Fibroblast of the aortic adventitia (primary cell): ENCODE measurements at places on chromosomes 1 and 21.

DNA sequence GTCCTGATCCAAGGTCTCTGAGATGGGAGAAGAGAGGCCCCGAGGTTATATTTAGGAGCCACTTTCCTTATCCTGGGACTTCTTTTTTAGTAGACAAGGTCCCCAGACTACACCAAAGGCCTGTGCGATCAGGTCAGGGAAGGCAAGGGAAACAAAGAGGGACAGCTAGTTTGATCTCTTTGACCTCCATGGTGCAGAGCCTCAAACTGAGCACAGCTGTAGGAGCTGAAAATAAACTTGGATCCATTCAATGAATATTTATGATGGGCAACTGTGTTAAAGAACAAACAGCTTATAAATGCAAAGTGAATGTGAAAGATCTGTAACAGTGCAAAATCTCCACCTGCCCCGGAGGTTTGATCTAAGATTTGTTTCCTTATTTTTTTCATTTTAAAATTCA is 256.6 kb downstream of the DYRK1A start:
- no peak for DNase-seq

- no peak for DNase-seq
Measured at GRCh38 chr1:239386453-239387303, at the start of gene CHRM3. Gene CHRM3 (plus strand): TSS chr1:239386568. CDS start chr1:239907452, 520,884 bp downstream.

GRCh38 chr1:21764615-21765423 is 18.1 kb downstream of the USP48 start:
- peak; percentile 99 for DNase-seq

DNA sequence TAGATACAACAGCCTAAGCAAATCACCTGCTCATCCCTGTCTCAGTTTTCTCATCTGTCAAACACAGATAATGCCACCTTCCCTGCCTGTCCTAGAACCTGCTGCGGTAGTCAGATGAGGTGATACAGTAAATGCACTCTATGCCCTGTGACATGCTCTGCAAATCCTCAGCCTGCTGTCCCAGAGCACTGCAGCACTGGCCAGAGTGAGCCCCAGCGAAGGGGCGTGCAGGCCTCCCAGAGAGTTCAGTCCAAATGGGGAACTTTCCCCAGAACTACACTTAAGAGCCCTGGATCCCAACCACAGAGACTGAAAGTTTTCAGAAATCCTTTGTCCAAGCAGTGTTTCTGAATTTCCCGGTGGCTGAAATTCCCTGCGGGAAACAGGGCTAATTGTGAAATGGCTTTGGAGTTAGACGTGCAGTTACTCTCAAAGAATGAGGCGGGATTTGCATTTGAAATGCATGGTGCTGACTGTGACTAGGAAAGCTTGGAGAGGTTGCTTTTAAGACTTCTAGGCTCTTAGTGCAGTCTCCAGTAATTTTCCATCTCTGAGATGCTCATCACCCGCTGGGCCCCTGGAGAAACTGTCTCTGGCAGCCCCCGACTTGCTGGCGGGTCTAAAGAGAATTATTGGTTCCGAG is 206.5 kb upstream of the AJAP1 start:
- no peak for DNase-seq

- DNase-seq: no peak
Measured at GRCh38 chr1:191520345-191520744, 637.9 kb upstream of the RGS18 start.

- peak; percentile 54 for DNase-seq
Measured at GRCh38 chr21:27268290-27268689, 301.4 kb upstream of the ADAMTS5 start.

DNA sequence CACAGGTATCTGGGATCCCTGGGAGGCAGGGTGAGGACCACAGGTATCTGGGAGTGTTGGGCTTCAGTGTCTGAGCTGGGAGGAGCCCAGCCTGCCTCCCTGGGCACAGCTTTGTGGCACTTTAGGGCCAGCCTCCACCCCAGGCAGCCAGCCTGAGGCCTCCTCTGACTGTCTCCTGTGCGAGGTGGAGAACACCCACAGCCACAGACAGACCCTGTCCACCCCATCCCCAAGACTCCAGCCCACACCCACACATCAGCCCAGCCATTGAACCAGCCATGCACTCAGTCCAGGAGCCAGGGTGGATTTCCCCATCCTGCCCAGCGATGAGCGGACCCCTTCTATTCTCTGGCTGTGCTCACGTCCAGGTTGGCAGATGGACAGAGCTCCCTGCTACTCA is 21.8 kb upstream of the TNFRSF1B start:
- no peak for DNase-seq

- DNase-seq: peak; percentile 33
Measured at GRCh38 chr1:111535256-111536191, 32.1 kb upstream of the ADORA3 start.

GRCh38 chr1:25833158-25833557 is 13.4 kb downstream of the MTFR1L start:
- DNase-seq: no peak

DNA sequence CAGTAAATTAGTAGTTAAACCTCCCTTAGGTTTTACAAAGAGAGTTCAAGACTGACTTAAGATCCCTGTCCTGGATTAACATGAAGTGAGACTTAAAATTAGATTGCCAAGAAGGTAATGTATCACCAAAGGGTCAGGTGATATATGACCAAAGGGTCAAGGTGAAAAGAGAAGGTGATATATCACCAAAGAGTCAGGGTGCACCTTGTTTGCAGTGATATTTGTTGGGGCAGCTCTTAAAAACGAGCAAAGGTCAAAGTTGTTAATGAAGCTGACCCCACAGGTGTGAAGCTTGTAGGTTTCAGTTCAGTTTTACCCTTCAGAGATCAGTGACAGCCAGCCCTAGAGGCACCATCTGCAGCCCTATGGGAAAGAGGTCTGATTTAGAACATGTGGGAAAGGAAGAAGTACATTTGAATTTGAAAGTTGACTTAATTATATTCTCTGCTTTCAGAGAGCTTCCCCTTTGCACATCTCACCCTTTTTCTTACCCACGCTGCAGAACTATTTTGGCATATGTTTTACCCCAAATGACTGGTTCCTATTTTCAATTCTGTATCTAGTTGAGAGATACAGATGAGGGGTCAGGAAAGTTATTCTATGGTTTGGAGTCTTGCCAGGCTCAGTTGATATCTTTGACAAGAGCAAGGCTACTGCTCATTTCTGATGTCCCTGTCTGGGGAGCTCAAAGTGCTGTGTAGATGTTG is 170.8 kb downstream of the S1PR1 start:
- no peak for DNase-seq

- DNase-seq: no peak
Measured at GRCh38 chr1:229716704-229717103, 90.7 kb downstream of the URB2 start.

- DNase-seq: no peak
Measured at GRCh38 chr1:232754930-232755329, 50.3 kb upstream of the MAP10 start.

DNA sequence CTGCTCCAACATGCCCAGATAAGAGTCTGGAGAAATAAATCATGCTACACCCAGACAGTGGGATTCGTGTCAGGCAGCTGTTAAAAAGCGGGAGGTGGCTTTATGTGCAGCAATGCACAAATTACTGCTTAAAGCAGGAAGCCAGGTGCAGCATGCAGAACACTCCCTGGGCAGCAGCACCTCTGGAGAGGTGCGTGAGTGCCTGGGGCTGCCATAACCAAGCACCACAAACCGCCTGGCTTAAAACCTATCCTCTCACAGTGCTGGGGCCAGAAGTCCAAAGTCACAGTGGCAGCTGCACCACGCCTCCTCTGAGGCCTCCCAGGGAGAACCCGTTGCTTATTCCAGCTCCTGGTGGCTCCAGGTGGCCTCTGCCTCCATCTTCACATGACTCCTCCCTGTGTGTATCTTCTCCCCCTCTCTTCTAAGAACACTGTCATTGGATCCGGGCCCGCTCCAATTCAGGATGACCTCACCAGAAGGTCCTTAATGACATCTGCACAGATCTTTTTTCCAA is 115.6 kb downstream of the SIK1 start:
- DNase-seq: no peak

DNA sequence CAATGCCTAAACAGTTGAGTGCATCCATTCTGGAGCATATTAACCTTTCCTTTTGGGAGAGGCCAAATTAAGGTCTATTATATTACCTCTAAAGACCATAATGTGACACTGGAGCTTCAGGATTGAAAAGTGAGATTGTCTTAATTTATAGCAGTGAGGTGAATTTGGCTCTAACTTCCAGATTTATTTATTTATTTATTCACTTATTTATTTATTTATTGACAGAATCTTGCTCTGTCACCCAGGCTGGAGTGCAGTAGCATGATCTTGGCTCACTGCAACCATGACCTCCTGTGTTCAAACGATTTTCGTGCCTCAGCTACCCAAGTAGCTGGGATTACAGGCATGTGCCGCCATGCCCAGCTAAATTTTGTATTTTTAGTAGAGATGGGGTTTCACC is 19.1 kb downstream of the ZCCHC17 start:
- no peak for DNase-seq

DNA sequence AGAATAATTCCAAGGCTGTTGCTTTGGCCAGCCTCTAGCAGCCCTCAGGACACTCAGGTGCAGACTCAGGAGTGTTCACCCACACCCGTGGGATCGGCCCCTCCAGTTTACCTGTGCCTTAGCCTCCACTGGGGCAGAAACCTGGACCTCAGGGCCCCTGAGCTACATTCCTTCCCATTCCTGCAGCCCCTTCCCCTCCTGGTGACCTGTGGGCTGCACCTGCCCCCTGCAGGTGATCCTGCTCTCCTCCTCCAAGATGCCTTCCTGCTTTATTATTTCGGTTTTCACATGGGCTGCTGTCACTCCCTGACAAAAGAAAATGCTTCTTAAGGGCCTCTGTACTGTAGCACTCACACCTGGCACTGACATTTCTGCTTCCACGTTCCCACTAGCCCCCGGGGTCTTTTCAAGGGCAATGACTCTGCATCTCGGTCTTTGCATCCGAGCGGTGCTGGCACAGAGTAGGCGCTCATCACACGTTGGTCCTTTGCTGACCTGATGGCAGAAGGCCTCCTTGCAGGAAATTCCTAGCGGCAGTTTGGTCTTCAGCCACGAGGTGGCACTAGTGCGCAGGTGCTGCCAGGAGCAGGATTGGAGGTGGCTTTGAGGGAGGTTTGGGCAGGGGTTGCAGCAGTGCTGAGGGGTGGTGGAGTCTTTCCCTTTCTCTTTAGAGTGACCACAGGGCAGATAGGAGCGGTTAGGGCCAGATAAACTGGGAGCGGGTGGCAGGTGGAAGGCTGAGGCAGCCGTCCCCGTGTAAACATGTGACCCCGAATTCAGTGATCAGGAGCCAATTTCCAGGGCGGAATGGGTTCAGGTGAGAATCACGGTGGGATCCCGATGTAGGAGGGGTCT is 25.3 kb upstream of the ETV3 start:
- DNase-seq: peak; percentile 60

DNA sequence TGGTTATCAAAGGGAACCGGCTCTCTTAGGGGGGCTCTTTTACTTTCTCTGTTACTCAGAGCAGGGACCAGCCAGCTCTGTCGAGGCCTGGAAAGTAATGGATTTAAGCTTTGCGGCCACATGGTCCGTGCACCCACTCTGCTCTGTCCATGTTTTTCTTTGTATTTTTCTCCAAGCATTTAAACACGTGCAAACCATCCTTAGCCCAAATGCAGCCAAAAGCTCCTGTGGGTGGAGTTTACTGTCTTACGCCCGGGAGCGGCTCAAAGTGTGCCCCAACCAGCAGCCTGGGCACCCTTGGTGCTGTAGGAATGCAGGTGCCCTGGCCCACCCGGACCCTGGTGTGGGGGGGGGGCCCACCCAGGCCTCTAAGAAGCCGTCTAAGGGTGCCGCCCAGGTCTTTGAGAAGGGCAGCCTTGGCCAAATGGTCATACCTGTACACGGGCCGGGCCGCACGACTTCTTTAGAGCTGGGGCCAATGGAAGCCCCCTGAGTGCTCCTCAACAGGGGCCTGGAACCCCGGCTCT is 29.2 kb upstream of the POFUT2 start:
- no peak for DNase-seq

DNA sequence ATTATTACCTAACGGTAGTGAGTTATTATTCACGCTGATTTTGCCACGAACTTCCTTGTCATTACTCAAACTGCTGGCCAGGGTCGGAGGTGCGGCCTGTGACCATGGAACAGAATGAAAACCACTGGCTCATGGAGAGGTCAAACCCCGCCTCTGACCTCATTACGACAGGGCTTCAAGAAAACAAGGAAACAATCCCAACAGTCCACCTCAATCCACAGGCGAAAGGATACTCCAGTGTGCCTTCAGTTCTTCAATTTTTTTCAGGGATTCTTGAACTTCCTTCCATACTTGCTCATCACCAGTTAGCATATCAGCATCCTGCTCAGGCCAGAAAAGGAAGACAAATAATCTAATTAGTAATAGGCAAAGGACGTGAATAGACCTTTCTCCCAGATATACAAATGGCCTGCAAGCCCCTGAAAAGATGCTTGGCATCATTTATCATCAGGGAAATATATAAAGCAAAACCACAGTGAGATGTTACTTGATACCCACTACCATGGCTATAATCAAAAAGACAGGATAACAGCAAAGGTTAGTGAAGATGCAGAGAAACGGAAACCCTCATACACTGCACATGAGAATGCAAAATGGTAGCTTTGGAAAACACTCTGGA is 643.4 kb downstream of the SMYD3 start:
- no peak for DNase-seq

- DNase-seq: no peak
Measured at GRCh38 chr1:2316451-2316961, 74.8 kb downstream of the MORN1 start.

GRCh38 chr1:33420870-33421775 is 9.8 kb downstream of the PHC2 start:
- peak; percentile 37 for DNase-seq

DNA sequence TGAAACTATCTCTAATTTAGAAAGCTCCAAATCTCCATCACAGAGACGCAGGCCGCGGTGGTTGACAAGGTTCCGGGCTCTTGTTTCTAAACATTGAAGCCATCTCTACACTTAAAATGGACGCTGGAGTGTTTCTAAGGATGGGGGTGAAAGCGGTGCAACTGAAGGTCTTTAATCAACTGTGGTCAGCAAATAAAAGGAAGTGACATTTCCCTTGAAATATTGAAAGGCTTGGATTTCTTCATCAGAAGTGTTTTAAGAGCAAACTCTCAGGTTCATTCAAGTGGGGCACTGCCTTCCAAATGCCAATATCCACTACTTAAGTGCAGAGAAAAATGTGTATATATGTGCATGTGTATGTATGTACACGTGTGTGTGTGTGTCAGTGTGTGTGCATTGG is 117.3 kb downstream of the KAZN start:
- DNase-seq: no peak

DNA sequence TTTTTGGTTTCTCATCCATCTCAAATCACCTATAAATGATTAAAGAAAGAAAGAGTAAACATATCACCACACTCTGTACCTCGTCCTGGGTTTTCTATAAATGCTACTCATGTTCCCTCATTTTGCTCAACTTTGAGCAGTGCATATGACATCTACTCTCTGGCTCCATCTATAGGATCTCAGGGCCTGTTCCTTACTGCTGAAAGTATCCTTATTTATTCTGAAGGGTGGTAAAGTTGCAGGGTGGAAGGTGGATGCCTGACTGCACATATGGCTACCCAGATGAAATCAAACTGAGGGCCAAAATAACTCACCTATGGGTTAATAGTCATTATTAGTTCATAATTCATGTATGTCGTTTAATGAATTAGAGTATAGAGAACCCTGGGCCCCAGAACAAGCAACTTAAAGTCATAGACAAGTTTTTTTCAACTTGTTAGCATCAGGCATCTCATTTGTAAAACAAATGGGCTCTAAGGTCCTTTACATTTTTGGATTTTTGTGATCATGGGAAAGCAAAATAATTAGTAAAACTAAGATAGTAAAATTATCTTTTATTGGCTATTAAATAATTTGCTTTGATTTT is 46.5 kb downstream of the NCF2 start:
- peak; percentile 80 for DNase-seq
